T-helper 22 cell (primary cell): ENCODE measurements at places on chromosomes 1 and 21.
A peak's percentile ranks its signal among the peaks of the same experiment; 100 is the strongest.

GRCh38 chr1:43541721-43542401 is 11.2 kb downstream of the PTPRF start:
- DNase-seq = no peak

DNA sequence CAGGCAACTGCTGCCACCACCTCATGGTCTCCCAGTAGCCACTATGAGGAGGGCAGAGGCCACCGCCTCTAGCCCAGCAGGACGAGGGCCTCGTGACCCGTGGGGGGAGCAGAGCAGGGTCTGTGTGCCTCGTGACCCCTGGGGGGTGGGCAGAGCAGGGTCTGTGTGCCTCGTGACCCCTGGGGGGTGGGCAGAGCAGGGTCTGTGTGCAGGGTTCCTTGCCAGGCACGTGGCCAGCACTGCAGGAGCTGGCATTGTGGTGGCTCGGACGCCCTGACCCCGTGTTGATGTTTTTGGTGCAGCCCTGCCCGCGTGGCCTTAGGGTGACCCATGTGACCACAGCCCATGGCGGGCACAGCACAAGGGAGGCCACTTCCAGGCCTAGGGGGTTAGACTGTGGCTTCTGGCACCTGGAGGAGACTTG is 52.8 kb downstream of the SLX9 start:
- DNase-seq = no peak

DNA sequence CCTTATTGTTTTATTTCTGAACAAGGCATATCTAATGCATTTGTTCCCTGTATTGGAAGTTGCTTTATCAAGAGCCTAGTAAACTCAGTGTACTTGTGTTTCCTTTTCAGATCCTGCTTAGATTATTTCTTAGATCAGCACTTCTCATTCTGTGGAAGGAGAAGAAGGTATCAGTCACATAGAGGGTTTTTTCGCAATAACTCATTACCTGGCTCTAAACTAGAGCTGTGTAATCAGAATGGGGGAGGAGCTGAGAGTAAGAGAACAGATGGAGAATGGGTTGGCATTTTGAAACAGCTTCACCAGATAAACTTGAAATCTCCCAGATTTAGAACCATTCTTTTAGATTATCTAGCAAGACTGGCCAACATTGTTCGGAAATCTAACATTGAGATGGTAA is 11.0 kb downstream of the AHCYL1 start:
- DNase-seq = no peak

- DNase-seq = no peak
Observed at GRCh38 chr1:173206816-173207568, at the start of gene TNFSF4. Gene TNFSF4 (minus strand): TSS chr1:173207331. CDS start chr1:173207176, 155 bp downstream.

DNA sequence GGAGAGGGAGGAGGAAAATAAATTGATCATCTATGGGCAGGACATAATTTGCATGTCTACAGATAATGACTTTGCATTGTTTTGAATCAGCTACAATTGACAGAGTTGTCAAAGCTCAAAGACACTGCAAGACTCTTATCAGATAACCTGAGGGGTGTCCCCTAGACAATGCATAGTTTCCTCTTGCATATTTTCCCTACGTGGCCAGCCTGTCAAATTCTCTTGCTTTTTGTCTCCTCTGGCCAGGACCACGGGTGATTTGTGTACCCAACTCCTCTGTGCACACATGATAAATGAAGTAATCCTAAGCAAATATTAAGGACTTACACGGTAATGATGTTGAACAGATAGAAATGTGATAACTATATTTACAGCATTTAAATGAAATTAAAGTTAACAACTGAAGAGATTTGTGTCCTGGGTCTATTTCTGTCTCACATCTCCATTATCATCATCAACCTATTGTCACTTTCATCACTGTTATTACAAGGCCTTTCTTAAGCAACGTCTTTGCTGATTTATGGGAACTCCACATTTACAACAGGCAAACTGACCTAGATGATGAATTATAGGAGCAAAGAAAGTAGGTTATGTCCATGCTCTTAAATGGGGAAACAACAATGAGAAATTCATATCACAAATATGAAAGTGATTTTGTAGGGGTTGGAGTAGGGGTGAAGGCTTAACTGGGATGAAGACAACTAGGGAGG is 18.8 kb downstream of the BATF3 start:
- no peak for DNase-seq

DNA sequence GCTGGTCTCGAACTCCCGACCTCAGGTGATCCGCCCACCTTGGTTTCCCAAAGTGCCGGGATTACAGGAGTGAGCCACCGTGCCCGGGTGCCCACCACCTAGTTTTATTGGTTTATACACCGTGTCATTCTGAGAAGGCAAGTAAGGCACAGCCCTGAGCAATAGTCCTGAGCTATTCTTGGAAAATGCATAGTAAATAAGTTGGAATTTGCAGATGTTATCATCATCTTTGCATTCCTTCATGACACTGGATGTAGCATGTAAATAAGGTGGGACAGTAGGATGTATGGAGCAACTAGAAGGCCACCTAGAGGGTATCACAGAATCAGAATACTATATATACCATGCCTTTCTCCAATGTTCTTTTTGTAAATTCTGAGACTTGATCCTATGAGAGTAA is 11.0 kb downstream of the TOR1AIP2 start:
- DNase-seq = no peak

DNA sequence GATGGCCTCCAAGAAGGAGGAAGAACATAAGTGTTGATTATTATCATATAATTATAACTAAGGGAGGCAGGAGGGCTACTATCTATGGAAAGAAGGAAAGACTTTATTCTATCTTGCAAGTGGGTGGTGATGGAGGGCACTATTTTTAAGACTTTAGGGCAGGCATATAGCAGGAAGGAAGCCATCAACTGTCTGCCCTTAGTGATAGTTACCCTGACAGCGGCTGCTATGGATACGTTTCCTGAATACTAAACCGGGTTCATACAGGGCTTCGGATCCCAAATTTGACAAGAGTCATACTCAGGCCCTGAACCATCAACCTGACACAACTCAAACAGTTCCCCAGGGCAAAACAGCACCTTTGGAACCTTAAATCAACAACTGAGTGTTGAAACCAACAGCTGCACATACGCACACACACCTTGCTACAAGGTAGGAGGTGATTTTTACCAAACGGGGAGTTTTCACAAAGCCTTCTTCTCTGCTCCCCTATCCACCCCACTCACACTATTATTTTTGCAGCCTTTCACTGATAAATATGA is 397.2 kb downstream of the OMA1 start:
- DNase-seq = no peak

- DNase-seq = peak; percentile 23
Observed at GRCh38 chr1:226682871-226683814, 55.9 kb downstream of the ITPKB start.

DNA sequence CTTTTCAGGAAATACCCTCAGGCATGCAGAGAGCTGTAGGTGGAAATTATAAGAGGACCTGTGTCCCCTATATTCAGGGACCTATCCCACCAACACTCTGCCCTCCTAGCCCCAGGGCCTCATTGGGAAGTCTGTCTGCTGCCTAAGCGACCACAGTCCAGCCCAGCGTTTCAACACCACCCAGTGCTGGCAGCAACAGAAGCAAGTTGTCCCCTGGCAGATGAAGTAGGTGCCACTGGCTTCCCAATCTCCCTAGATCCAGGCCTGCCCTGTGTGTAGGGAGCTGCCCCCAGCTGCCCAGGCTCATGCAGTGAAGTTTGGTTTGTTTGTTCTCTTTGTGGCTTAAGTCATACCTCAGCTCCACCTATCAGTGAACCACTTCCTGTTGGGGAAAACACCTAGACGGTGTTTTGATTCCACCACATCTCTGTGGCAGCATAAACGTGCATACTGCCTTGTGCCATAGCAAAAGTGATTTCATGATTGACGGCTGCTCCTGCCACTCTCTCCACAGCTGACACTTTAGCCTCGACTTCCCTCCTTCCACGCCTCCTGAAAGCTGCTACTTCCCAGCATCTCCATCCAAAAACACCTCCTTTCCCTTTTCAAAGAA is 8.1 kb upstream of the LEFTY1 start:
- peak; percentile 70 for DNase-seq

DNA sequence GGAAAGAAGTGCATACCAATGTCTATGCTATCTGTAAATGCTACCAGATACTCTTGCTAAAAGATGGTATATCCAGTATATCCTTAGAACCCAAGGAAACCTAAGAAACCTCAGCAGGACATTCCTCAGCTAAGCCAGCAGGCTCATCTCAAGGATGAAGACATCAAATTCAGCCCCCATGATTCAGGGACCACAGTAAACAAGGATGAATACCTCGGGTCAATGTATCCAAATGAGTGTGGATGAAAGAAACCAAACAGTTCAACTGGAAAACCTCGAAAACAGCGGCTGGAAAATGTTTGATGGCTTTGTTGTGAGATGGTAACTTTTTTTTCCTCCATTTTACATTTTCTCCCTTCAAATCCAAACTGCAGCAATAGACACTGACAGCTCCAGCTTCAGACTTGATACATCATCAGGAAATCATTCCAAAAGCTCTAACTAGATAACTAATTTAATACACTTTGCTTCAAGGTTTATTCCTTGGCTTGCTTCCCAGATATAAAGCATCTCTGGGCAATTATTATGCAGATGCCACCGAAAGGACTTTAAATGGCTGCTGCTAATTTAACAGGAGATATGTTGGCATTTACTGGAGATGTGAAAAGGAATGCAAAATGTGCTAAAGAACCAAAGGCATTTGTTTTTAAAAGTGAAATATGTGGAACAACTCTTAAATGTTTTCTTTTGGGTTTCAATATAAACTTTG is 73.6 kb downstream of the SMYD2 start:
- no peak for DNase-seq

GRCh38 chr1:24498589-24498988 is 4.0 kb upstream of the RCAN3 start:
- no peak for DNase-seq

- no peak for DNase-seq
Observed at GRCh38 chr21:41778930-41779600, 12.2 kb upstream of the RIPK4 start.

- peak; percentile 71 for DNase-seq
Observed at GRCh38 chr1:65254320-65255034, 54.9 kb upstream of the DNAJC6 start.

GRCh38 chr1:80891871-80892270 is 908.9 kb upstream of the ADGRL2 start:
- no peak for DNase-seq

DNA sequence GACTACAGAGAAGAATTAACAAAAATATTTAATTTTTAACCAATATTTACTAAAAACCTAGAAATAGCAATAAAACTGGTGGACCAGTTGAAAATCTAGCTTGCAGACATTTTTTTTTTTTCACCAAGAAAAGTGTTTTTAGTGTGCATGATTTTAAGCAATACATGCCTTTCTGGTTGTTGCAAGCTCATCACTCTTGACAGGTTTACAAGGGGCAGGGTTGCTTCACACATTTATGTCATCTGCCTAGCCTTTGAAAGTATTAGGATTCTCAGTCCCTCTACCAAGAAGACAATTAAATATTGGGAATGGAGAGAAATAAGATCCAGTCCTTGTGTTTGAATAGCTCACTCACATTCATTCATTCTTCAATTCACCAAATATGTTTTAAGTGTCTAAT is 53.8 kb upstream of the LYPLAL1 start:
- DNase-seq = no peak

GRCh38 chr1:119791377-119791776 is 19.9 kb downstream of the REG4 start:
- no peak for DNase-seq

DNA sequence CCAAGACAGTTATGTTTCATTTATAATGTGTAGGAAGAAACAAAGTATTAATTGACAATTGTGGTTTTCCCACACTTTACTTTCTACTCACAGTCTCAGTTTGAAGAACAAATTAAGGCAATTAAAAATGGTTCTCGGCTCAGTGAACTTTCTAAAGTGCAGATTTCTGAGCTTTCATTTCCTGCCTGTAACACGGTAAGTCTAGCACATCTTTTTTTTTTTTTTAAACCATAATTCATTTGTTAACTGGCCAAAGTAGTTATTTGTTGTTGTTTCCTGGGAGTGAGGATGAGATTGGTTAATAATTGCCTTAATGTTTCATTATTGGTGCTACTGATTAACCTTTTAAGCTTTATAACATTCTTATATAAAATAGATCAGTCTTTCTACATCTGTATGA is 75.1 kb downstream of the VPS26C start:
- no peak for DNase-seq

DNA sequence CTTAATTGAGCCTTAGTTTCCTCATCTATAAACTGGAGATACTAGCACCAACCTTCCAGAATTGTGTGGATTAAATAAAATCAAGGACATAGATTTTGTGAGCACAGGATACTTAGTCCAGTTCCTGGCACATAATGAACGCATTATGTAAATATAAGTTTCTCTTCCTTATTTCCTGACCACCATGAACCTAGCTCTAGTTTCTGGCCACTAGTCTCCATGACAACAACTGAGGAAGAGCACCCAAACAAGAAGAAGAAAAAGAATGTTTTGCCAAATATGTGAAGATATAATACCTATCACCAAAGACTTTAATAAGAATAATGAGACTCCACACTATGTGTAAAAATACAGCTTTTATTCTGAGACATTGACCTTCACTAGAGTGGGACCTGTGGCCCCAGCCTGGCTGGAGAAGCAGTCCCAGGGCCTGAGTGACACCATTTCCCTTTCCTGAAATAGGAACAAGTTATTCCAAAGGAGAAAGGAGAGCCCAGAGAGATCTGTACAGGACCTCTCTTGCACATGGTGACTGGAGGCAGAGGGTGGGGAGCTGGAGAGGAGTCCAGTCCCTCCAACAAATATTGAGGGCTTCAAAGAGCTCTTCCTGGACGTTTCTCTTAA is 940 bp upstream of the USF1 start:
- no peak for DNase-seq

DNA sequence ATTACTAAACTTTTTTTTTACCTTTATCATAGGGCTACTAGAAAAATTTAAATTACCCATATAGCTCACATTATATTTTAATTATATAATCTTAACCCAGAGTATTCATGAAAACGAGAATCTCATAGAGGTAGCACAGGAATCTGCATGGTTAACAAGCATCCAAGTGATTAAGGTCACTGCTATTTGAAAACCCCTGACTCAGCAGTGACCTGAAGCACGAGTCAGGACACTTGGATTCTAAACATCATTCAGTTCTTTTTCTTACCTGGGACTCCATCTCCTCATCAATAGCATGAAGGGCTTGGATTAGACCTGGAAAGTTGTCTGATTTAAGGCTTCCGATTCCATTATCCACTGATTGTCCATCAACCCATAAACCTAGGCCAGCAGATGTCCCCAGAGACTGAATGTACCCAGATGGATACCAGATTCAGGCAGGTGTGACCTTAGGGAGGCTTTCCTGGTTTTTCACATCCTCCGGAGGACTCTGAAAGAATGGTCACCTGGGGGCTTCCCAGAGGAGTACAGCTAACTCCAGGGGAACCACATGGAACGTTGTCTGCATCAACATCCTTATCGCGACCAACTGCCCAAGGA is 174.3 kb downstream of the SETD4 start:
- no peak for DNase-seq
